ENCODE measurements at places on chromosomes 4 and X.

DNA sequence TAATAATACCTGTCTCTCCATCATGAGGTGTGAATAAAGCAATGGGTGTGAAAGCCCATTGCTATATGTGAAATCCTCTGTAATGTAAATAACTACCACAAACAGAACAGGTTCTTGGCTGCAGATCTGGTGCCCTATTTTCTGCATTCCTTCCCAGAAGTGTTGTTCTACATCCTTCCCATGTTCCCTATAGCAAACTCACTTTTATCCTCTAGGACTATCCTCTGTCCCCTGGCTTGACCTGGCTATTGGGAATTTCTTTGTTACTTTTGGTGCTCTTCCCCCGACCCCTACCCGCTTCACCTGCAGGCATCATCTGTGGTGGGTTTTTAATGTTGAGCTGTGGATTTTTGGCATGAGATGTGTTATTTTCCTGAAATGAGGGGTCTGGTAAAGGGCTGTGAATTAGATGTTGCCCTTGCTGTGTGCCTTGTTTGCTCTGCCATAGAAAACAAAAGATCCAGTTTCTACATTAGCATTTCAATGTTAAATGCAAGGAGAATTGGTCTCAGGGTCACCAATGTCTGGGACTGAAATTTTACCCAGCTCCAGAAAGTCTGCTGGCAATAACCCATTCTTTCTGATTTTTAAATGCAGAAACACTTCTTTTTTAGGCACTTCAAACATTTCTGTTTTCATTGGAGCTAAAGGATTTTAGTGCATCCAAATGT, 13.6 kb upstream of the FREM3 start:
- no peak overlapping the region for H3K4me3 ChIP-seq
- peaks cover 13% of the 10 kb centered on the region for H3K27me3 ChIP-seq
- no peaks in the 10 kb centered on the region for H3K36me3 ChIP-seq
- no peaks in the 10 kb centered on the region for H3K4me1 ChIP-seq
- no peak overlapping the region for H3K27ac ChIP-seq

DNA sequence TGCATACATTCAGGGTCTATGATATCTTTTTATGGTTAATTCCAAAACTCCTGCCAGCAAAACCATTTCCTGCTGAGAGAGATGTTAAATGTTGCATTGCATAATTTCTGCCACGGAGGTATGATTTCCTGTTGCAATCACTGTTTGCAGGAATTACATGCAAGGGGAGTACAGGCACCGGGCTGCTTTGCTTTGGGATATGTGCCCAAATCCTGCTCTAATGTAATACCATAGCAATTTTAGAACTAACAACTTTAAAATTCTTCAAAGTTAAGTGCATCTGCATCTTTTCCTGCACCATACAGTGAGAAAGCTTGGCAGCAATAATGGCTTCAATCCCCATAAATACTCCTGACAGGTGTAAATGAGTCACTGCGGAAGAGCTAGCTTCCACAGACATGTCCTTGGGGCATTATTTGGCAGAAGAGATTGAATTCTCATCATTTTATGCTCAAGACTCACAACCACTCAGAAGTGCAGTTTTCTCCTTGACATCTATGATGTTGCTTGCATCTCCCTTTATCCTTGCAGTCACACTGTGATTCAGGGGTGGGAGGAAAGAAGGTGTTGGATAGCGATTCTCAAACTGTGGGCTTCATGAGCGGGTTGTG, 29.6 kb downstream of the TRIM2 start:
- H3K27ac ChIP-seq = no peak overlapping the region
- H3K27me3 ChIP-seq = no peaks in the 10 kb centered on the region
- H3K36me3 ChIP-seq = peaks cover 3% of the 10 kb centered on the region
- no peak overlapping the region for H3K4me3 ChIP-seq
- H3K4me1 ChIP-seq = peaks cover 46% of the 10 kb centered on the region
- DNase-seq = no peak

DNA sequence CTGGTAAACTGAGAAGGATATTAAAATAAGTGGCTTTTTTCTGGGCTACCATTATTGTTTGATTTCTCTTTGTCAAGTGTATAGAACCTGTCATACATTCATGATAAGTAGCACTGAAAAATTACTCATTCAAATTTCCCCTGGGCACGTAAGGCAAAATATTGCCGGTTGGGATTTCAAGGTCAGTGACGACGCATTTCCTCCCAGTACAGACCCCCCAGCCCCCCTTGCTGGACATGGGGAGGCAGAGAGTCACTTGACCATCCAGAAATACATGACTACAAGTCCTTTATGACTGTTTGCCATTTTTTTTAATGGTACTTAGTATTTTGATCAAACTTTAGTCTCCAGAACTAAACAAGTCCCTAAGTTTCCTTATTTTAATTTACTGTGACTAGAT, 6.8 kb upstream of the MND1 start:
- H3K36me3 ChIP-seq = peaks cover 18% of the 10 kb centered on the region
- no peak overlapping the region for H3K4me3 ChIP-seq
- H3K27me3 ChIP-seq = no peaks in the 10 kb centered on the region
- H3K27ac ChIP-seq = no peak overlapping the region
- no peak for DNase-seq

DNA sequence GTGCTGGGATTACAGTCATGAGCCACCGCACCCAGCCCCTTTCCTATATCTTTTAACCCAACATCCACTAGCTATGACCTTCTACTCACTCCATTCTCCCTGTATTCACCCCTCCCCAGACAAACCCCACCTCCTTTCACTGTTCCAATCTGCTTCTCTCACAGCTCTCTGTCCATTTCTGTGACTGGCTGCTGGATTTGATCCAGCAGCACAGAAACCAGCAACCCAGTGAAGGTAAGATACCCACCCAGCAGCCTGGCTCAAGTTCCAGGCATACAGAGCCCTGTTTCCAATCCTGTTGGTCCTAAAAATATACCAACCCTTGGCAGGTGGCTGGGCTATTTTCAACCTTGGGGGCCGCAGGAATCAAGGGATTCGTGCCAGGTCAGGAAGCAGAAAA, 56.9 kb upstream of the SMIM10 start:
- peaks cover 37% of the 10 kb centered on the region for H3K4me1 ChIP-seq
- H3K36me3 ChIP-seq = no peaks in the 10 kb centered on the region

DNA sequence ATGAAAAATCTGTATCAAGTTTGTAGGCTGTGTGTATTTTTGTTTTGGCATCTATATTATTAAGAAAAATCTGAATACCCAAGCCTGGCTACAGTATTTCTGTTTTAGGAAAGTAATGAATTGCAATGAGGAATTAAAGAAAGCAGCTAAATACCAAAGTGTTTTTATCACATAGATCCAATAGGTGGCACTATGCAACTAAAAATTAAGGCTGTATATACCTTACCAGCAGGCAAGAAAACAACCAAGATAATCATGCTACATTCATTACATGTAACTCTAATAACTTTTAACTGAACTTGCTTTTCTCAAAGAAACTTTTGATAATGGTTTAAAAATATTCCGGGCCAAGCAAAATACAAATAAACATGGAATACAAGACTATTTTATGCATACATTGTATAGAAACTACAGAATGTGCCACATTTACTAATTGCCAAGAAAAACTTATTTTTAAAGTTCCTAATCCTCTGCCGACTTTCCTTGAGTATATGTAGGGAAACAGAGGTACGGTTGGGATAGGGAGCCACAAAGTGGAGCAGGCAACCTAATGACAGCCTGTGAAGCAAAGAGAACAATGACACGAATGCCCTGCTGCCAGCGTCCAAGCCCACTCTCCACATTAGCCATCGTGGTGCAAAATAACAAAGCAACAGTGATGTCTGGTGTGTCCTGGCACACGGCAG, 63.7 kb downstream of the SEC24D start:
- DNase-seq = no peak
- H3K27me3 ChIP-seq = no peaks in the 10 kb centered on the region
- H3K36me3 ChIP-seq = peaks cover 3% of the 10 kb centered on the region
- peak overlapping the region; percentile 60 for H3K27ac ChIP-seq

- H3K27me3 ChIP-seq = no peaks in the 10 kb centered on the region
- no peak overlapping the region for H3K27ac ChIP-seq
- peaks cover 22% of the 10 kb centered on the region for H3K4me1 ChIP-seq
- DNase-seq = no peak
- no peaks in the 10 kb centered on the region for H3K36me3 ChIP-seq
- H3K4me3 ChIP-seq = no peak overlapping the region
Measured at GRCh38 chr4:181938631-181939030, 304.6 kb upstream of the TENM3 start.

DNA sequence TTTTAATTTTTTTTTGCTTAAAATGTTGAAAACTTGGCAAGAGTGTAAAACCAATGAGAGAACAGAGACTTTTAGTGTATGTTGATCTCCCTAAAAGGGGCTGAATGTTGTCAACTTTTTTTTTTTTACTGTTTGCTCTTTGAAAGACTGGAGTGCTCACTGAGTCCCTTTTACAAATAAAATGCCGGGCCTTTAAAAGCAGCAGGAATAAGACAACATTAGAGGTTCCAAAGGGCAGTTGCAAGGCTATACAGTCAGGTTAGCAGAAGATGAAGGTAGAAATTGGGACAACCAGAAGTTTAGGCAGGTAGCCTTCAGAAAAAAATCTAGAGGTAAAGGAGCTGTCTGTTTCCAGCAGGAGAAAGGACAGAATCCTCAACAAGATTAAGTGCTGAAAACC, 132.5 kb upstream of the HTR2C start:
- no peaks in the 10 kb centered on the region for H3K36me3 ChIP-seq
- H3K4me1 ChIP-seq = peaks cover 6% of the 10 kb centered on the region
- H3K4me3 ChIP-seq = no peak overlapping the region
- DNase-seq = no peak

- no peak overlapping the region for H3K27ac ChIP-seq
- H3K36me3 ChIP-seq = no peaks in the 10 kb centered on the region
- no peak overlapping the region for H3K4me3 ChIP-seq
- H3K4me1 ChIP-seq = peaks cover 5% of the 10 kb centered on the region
- H3K27me3 ChIP-seq = peaks cover 5% of the 10 kb centered on the region
Measured at GRCh38 chr4:93384241-93384640, 444.3 kb upstream of the ATOH1 start.

DNA sequence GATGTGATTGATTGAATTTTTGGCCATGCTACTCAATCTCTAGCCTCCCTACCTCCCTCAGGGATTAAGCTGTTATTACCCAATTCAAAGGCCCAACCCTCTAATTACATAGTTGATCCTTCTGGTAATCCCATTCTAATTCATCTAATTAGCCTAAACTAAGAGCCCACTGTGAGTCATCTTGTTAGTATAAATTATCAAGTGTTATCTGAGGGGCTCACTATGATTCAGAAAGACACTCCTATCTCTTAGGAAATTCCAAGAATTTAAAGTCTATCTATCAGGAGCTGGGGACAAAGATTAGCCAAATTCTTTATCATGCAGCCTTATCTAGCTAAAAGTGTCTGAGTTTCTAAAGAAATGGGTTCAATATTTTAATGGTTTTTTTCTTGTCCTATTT, 32.9 kb upstream of the VEGFC start:
- H3K36me3 ChIP-seq = peaks cover 2% of the 10 kb centered on the region
- no peak overlapping the region for H3K4me3 ChIP-seq
- no peak for DNase-seq
- no peaks in the 10 kb centered on the region for H3K27me3 ChIP-seq
- no peak overlapping the region for H3K27ac ChIP-seq

DNA sequence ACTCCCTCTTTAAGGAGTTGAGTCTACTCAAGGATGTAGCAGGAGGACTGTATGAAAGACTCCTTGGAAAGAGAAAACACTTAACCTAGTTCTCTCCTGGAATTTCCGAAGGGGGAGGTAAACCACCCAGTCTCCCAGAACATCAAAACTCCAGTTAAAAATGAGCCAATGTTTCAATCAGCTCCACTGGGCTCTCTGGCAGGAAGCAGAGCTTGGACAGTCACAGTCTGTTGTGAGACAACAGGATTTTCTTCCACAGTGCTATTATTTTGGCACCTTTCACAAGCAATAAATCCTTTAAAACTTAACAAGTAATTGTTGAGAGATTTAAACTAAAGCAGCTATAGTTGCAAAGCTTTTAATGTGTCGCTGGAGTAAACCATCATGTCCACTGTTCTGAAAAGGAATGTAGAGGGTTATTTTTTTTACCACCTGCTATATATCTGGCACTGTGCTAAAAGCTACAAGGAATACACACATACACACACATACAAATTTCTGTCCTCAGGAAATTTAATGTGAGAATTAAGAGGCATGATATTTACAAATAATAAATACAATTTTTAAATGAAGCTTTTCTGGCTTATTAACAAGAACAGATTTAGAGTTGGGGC, 229.2 kb upstream of the INTU start:
- no peak for DNase-seq
- peaks cover 10% of the 10 kb centered on the region for H3K4me1 ChIP-seq
- no peak overlapping the region for H3K4me3 ChIP-seq
- no peaks in the 10 kb centered on the region for H3K27me3 ChIP-seq
- H3K36me3 ChIP-seq = peaks cover 15% of the 10 kb centered on the region

- no peak overlapping the region for H3K4me3 ChIP-seq
- H3K36me3 ChIP-seq = no peaks in the 10 kb centered on the region
- H3K27ac ChIP-seq = peak overlapping the region; percentile 31
Measured at GRCh38 chr4:38242822-38243387, 282.7 kb downstream of the PTTG2 start.

DNA sequence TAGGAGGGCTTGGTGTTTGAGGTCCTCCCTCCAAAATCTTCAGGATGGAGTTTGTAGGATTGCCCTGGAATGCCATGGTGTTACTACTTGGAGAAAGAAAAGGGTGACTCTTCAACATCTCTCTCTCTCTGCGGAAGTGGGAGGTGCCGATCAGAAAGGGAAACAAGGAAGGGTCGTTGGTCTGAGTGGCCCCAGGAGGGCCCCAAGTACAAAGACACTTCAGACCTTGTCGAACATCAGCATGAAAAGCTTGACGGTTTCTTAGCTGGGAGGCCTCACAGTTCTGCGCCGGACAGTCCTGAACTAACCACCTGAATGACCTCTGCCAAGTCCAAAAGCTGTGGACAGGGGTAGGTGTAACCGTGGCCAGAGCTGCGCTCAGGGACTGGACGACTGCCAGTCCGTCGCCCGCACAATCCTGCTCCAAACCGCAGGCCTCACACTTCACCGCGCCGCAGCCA, 646 bp upstream of the GSX2 start:
- peaks cover 21% of the 10 kb centered on the region for H3K4me1 ChIP-seq
- DNase-seq = no peak
- H3K27ac ChIP-seq = no peak overlapping the region

DNA sequence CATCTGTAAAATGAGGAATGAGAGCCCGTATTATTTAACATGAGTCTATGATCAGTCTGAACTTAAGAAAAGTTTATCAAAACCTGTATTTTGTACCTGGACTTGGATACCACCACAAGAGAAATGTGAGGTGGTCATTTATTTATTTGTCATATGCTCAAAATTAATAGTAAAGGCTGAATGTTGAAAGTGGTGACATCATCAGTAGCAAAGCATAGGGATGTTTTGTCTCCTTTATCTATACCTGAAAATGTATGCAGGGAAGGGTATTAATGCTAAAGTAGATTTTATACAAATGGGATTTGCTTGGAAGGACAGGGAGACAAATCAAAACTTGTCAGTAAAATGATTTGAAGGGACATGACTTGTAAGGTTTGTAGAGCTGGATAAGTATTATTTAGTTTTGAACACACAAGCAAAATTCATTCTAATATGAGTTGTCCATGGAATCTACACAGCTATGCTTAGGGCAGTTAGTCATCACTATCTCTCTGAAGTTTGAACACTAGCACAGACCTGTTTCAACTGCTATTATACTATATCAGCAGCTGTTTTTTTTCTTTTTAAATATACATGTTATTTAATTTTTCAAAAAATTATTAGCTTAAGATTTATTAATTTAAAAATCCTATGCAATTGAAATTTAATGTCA, 52.4 kb upstream of the GUCY1A1 start:
- H3K4me3 ChIP-seq = no peak overlapping the region
- H3K36me3 ChIP-seq = no peaks in the 10 kb centered on the region
- H3K27me3 ChIP-seq = no peaks in the 10 kb centered on the region
- DNase-seq = no peak
- H3K27ac ChIP-seq = no peak overlapping the region
- peaks cover 41% of the 10 kb centered on the region for H3K4me1 ChIP-seq

GRCh38 chrX:12906046-12906761, at the start of gene TLR8:
TSS of gene TLR8 (plus strand) at chrX:12906620. CDS start at chrX:12906707, 87 bp downstream.
- DNase-seq = no peak
- H3K27me3 ChIP-seq = no peaks in the 10 kb centered on the region
- no peak within 1 kb of the TSS for H3K27ac ChIP-seq
- no peak within 1 kb of the TSS for H3K4me3 ChIP-seq
- no peaks in the 10 kb centered on the region for H3K4me1 ChIP-seq
